NCI-H187 (cell line): ENCODE measurements at places on chromosomes 3 and 15.
A peak's percentile ranks its signal among the peaks of the same experiment; 100 is the strongest.

DNA sequence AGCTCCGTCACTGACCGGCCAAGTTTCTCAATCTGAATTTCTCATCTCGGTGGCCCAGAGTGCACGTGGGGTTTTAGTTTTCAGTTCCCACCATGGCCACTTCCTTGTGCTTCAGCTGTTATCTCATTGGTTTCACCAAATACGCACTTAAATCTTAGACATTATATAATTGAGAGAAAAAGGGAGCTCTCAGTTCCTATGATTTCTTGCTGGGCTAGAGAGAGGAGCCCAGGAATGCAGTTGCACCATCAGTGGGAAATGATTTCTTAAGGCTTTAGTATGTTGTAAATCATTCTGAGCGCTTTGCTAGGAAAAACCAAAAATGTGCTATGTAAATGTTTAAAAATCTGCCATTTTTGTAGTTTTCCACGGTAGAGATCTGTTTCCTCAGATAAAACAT is 53.2 kb downstream of the OXNAD1 start:
- no peak for DNase-seq

DNA sequence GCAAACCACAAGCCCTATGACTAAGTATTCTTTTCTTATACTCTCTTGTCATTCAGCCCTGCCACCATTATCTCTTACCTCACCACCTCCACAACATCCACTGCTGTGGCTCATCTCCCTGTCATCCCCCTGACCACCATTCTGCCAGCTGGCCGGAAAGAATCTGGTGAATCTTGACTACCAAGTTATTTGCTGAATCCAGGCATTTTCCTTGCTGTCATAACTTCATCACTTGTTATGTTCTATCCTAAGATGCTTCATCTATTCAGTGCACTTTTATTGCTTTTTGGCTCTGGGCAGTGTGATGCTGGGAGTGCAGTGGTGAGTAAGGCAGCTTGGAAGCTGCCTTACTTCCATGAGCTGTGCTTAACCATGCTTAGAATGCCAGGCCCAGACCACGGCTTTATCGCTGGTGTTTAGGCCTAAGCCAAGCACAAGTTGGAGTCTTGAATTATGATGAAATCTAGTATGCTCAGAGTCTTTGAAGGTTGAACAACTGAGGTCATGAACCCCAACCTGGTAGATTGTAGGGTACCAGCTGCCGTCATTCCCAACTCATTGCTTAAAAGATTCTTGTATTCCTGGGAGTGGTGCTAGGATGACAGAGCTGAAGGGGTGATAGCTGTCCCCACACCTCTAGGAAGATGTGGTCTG is 27.0 kb upstream of the APH1B start:
- no peak for DNase-seq

- no peak for DNase-seq
Measured at GRCh38 chr3:10353661-10354360, 32.9 kb upstream of the SEC13 start.

DNA sequence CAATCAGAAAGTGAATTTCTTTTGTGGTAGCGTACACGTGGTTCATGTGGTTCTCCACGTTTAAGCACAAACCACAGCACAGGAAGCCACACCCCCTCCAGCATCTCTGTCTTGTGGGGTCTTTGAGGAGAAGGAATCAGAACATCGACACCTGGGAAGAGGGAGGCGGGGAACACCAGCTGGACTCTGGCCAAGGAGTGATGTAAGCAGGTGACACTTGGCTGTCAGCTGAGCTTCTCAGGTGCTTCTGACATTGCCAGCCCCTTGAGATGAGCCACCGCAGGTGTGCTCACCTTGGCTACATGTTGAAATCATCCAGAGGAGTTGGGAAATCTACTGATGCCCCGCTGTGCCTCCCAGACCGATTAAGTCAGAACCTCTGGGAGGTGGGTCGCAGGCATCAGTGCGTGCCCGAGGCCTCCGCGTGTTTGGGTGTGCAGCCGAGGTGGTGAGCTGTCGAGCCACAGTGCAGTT is 85.0 kb downstream of the FAM81A start:
- peak; percentile 62 for DNase-seq

DNA sequence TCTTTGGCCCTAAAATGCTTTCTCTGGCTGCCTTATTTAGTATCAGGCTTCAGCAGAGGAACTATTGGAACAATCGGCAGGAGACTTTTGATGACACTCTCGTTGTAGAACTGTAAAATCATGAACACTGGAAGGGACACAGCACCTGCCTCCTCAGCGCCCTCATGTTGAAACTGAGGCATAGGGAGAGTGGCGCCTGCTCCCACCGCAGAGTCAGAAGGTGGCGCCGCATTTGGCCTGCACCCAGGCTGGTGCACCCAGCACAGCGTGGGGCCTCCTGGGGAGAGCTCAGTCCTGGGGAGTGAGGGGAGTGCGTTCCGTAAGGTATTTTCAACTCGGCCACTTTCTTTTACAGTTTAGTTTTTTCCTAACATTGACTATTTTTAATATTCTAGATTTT is 78.2 kb upstream of the BLM start:
- no peak for DNase-seq
